ENCODE measurements at places on chromosomes 2 and 18.
A peak's percentile ranks its signal among the peaks of the same experiment; 100 is the strongest.

GRCh38 chr18:60746919-60747318, 374.3 kb upstream of the MC4R start:
- DNase-seq: no peak

DNA sequence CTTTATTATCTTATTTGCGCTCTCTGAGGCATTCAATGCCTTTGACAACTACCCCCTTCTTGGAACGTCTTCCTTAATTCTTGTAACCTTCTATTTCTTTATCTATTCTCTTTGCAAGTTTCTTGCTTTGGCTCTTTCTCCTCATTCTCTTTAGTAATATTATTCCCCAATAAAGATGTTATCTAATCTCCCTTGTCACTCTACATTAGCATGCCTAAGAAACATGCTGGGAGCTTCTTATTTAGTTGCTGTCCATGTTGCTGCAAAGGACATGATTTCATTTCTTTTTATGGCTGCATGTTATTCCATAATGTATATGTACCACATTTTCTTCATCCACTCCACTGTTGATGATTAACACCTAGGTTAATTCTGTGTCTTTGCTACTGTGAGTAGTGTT, 113.7 kb downstream of the RDH14 start:
- no peak for DNase-seq

GRCh38 chr18:32048507-32049091, 30.0 kb downstream of the RNF125 start:
- DNase-seq: no peak

DNA sequence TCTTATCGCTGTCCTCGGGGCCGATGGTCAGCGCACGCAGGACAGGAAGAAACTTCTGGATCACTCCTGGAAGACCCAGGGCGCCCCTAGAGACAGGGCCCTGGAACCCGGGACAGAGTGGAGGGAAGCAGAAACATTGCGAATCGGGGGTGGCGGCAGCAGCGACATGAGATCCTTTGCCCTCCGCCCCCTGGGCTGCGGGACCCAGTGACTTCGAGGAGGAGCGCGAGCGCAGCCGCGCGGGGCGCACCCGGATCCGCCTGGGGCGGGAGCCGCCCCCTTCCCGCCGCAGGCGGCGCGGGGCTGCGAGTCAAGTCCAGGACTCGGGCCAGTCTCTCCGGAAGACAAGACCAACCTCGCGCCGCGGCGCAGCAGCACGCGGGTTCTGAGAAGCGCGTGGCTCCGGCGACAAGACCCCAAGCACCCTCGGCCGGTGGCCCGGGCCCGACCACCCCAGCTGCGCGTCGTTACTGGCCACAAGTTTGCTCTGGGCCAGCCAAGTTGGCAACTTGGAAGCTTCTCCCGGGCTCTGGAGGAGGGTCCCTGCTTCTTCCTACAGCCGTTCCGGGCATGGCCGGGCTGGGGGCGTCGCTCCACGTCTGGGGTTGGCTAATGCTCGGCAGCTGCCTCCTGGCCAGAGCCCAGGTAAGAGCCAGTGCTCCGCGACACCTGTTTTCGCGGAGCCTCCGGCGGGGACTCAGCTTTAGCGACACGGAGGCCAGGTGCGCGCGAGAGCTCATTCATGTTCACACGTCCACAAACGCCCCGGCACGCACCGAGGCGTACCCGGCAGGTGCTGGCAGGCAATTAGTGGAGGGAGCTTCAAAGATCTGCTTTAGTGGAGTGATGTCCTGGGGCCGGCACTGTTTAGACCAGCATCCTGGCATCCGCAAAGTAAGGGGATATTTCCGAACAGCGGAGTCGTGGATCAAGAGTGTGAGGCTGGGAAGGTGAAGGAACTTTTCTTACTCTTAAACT, at the start of gene PTH2R:
Gene PTH2R, plus strand, starts transcription at position 319 of the 978 bp plus-strand sequence. Its CDS starts 252 bp downstream, at position 571.
- peak; percentile 11 for DNase-seq

- DNase-seq: no peak
Measured at GRCh38 chr2:121479882-121480522, 50.7 kb upstream of the RNU4ATAC start.

DNA sequence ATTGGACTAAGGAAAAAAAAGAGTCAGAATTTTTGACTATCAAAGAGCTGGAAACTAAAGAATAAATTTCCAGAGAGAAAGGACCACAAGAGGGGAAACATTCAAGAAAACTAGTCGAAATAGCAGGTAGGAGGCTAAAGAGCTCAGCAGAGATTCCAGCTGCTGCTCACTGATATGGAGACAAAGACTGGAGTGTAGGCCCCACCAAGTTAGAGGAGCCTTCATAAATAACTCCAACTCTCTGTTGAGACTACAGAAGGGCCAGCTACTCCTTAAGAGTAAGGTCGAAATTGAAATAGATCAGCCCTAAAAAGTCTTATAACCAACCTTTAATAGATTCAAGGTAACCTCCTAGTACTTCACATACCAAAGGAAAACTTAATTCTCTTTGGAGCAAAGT, 31.1 kb downstream of the SS18 start:
- DNase-seq: no peak

DNA sequence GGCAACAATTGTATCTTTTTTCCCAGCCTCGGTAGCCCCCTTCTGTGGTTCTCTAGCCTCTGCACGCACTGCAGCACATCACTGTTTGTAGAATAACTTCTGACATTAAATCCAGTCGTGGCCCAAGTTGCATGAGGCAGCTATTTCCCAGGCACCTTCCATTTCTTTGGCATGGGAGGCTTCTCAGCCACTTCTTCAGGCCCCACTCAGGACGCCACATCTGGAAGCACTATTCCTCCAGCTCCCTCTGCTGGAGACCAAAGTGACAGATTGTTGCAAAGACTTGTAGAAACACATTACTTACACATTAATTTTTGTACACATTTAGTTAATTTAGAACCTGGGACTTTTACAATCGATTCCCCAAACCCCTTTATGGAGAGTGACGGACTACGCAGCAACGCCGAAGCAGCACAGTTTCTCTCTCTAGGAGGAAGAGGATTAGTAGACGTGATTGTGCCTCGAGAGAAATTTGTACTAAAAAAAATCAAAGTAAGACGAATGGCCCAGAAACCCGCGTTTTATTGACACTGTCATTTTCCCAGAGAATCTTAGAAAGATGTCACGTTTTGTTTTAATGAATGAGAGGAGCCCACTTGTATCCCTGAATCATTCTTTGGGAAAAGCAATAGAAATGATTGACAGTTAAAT, 57.8 kb upstream of the RGPD5 start:
- DNase-seq: no peak

DNA sequence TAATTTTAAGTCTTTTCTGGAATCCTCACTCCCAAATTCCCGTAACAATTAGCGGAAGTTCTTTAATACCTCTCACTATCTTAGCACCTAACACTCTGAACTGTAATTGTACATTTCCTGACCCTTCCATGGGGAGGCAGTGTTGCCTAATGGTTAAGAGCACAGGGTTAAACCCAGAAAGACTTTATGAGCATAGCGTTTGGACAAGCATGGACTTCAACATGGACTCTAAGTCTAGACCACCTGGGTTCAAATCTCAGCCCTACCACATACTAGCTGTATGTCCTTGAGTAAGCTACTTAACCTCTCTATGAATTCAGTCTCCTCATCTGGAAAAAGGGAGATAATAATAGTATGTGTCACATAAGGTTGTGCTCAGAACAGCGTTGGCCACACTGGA, 13.0 kb downstream of the ANTXR1 start:
- no peak for DNase-seq

DNA sequence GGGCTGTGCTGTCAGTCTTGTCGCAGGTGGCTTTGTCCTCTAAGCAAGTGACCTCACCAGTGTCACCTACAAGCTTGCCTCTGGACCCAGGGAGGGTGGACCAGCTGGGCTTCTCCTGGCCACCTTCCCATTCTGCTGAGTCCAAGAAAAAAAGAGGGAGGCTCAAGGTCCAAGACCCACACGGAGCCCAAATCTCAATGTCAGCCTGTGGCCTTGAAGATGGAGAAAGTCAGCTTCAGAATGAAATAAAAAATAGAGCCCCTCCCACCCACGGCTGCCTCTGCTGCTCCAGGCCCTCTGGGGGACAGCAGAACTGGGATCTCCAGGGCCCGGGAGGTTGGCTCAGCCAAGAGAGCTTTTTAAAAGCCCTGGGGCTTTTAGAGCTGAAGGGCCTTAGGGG, 145.9 kb downstream of the TNS1 start:
- no peak for DNase-seq

DNA sequence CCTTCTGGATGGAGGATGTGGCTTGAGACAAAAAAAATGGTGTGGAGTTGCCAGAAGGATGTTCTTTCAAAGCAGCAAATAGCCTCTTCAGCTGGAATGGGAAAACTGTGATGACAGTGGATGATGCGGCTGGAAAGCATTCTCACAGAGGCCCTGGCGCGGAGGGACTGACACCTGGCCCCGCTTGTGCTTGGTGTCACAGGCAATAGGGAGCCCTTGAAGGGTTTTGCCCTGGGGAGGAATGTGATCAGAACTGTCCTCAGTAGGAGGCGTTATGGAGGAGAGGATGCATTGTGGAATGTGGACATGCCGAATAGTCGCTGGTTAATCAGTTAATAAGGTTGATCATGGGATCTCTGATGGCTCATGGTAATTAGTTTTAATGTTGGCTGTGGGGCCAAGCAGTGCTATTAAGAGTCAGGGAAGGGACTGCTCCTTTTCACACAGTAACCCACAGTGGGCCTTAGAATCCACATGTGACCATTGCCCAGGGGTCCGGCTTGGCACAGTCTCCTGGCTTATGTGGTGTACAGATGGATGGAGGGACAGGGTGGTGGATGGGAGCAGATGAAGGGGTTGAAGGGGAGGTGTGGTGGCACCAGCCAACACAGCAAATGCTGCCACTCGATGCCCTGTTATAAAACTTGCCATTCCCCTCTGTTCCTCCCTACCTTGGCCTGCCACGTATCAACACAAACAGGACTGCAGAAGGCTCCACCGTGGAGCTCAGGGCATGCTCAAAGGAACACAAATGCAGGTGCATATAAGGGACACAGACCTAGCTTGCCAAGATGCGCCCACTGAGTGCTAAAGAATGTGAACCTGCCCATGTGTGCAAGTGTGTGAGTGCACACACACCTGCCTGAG, 71.7 kb downstream of the CIB4 start:
- DNase-seq: no peak

GRCh38 chr2:68829749-68830148, 41.4 kb downstream of the BMP10 start:
- DNase-seq: no peak

DNA sequence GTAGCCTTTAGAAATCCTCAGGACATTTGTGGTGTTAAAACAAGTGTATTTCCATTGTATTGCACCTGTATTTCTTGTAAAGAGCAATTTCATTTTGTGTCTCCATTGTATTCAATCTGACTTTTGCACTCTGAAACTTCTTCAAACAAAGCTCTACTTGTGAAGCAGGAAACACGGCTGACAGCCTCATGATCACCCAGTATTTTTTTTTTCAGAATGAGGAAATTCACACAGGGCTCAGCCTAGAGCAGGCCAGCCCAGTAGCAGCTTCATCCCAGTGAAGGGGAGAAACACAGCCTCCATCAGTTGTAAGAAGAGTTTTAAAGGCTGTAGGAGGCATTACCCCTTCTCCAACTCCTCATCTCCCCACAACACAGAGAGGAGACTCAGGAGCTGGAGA, 175.9 kb upstream of the KLHL29 start:
- DNase-seq: no peak

- no peak for DNase-seq
Measured at GRCh38 chr2:240244543-240244942, 104.1 kb upstream of the OTOS start.

- DNase-seq: no peak
Measured at GRCh38 chr2:185130685-185131084, 532.4 kb downstream of the ZNF804A start.

GRCh38 chr2:129192841-129193253, 786.6 kb upstream of the RAB6C start:
- DNase-seq: no peak

- DNase-seq: no peak
Measured at GRCh38 chr2:231058761-231059550, 2.3 kb downstream of the PSMD1 start.

DNA sequence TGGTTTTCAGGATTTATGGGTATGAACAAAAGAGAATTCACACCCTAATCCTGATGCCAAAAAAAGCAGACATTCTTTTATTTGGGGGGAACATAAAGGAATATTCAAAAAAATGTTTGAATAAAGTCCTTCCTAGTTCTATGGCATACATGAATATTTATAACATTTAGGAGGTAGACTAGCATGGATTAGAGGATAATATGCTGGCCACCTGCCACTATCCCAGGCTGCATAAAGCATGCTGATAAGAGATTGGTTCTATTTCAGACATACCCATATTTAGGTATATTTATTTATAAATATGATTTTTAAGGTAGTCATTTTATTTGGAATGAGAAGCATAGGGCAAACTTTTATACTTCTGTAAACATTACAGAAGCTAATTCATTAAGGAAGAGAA, 34.9 kb upstream of the MAP3K20 start:
- DNase-seq: no peak

GRCh38 chr18:30160124-30160523, 882.4 kb downstream of the DSC3 start:
- no peak for DNase-seq

DNA sequence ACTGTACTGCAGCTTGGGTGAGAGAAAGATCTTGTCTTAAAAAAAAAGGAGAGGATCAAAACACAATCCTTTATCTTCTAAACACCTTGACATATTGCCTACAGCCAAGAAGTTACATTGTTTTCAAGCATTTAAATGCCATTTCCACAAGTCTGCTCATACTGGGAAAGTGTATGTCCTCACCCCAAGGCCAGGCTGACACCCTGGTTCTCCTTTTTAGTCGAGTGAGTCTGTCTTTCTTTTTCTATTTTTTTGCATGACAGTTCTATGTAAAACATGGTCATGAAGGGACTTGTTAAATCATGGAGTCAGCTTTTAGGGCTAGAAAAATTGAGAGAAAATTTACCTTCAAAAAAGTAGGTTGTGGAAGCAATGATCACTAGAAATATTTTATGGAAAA, 233.3 kb downstream of the FAM210A start:
- DNase-seq: no peak

GRCh38 chr2:254241-254640, 9.6 kb downstream of the SH3YL1 start:
- DNase-seq: no peak

- DNase-seq: no peak
Measured at GRCh38 chr18:58525517-58525916, 103.4 kb downstream of the ALPK2 start.

GRCh38 chr2:88638743-88639142, 11.5 kb upstream of the EIF2AK3 start:
- no peak for DNase-seq

DNA sequence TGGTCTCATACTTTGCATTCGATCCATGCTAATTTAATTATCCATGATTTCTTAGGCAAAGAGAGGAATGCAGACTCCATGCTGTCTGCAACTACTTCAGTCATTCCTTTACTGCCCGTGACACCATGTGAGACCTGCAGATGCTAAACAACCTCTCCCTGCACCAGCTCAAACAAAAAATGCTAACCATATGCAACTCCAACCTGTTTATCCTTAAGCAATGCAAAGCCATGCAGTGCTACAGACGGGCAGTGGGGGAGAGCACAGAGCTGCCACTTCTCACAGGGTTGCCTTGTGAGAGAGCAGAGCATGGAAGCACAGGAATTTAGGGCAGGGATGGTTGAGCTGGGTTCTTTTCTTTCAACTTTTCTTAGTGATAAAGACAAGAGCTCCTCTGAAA, 74.9 kb upstream of the KLHL14 start:
- DNase-seq: no peak

- no peak for DNase-seq
Measured at GRCh38 chr2:171523088-171524017, 1.1 kb downstream of the CYBRD1 start.
